ENCODE measurements at places on chromosomes 1 and 21. TPM values are rescaled to one million over a fixed set of nuclear protein-coding genes. Genes with fewer than 3 reads are reported as not detected.

GRCh38 chr1:207495801-207496792 lies at the start of gene CR1:
Gene CR1 (plus strand): TSS chr1:207496157. CDS start chr1:207496268, 111 bp downstream.
- DNase-seq, result peak; percentile 72
- peak within 1 kb of the TSS; percentile 54 for H3K4me3 ChIP-seq
- H3K36me3 ChIP-seq, result no peaks in the 10 kb centered on the region
- H3K4me1 ChIP-seq, result no peaks in the 10 kb centered on the region

DNA sequence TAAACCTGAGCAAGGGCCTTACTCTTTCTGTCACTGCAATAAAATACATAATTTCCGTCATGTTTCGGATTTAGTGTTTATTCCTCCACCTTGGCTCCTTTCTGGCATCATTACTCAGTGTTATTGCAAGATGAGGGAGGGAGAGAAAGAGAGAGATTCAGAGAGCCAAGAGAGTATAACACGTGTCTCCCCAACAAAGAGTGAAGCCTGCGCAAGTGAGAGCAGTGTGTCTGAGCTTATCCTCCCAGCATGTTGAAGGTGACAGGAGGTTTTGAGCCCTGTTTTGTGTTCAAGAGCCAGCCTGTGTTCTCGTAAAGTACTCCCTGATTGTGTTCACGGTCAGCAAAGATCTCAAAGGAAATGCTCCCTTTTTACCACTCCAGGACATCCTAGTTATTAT lies 6.3 kb downstream of the RUNX1 start:
- no peak for DNase-seq
- no peak overlapping the region for H3K4me3 ChIP-seq
- peaks cover 54% of the 10 kb centered on the region for H3K4me1 ChIP-seq
- H3K27me3 ChIP-seq, result no peaks in the 10 kb centered on the region
- H3K36me3 ChIP-seq, result no peaks in the 10 kb centered on the region

DNA sequence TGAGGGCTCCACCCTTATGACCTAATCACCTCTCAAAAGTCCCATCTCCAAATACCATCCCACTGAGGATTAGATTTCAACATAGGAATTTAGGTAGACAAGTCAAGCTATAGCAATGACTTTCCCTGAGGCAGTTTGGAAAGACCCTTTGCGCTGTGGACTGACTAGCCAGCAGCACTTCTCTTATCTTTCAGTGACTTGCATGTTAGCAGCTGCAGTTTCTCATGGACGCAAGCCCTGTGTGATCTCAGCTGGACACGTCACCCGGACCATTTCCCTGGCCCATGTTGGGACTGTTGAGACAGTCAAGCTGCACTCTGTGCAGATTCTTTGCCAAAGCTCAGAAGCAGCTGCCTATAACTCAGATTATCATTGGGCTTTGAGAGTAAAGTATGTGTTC lies 408.1 kb upstream of the USP24 start:
- no peak overlapping the region for H3K4me3 ChIP-seq
- no peaks in the 10 kb centered on the region for H3K27me3 ChIP-seq
- DNase-seq, result no peak
- no peaks in the 10 kb centered on the region for H3K36me3 ChIP-seq

DNA sequence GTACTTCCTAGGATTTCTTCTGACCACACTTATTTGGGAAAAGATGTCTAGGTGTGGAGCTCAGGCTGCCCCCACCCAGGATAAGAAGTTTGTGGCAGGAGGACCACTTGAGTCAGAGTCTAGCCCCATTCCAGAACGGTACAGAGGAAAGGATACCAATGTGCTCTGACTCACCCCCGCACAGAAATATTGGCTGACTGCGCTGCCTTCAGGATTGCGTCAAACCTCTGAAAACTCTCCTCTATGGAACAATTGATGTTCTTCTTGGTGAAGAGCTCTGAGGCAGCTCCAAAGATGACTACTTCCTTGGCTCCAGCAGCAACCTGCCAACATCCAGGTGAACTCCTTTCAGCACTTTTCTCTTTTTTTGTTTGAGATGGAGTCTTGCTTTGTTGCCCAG lies 11.2 kb downstream of the HMGCL start:
- H3K4me3 ChIP-seq, result no peak overlapping the region
- H3K36me3 ChIP-seq, result peaks cover 81% of the 10 kb centered on the region
- no peaks in the 10 kb centered on the region for H3K27me3 ChIP-seq

DNA sequence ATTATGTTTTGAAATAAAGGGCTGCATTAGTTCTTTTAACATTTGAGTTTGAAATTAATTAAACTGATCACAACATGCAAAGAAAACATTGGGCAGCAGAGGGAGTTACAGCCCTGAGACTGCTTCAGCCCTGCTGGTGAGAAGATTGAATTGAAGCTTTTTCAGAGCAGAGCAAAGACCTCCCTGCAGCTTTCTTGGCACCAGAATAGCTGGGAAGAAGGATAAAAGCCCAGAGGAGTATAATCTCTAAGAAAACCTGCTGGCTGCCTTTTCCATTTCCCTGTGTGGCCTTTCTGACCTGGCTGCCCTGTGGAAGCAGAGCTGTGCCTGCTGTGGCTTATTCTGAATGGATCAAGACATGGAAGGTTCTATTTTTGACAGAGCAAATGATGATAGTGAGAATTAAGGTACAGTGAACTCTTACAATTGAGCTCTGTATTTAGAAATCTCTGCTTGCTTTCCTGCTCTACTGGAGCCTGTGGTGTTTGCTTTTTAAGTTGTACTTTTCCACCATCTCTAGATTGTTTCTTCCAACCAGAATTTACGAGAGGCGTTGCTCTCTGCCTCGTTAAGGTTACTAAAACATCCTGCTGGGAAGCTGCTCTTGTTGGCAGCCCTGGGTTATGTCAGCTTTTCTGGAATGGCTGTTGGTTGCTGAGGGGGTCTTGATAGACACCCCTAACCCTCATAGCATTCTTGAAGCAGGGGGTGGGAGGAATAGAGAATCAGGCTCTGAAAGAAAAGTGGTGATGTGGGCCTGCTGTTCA lies 9.9 kb downstream of the SNRPE start:
- no peaks in the 10 kb centered on the region for H3K4me1 ChIP-seq
- H3K4me3 ChIP-seq, result no peak overlapping the region
- peaks cover 66% of the 10 kb centered on the region for H3K36me3 ChIP-seq
- H3K27me3 ChIP-seq, result no peaks in the 10 kb centered on the region
- DNase-seq, result no peak

DNA sequence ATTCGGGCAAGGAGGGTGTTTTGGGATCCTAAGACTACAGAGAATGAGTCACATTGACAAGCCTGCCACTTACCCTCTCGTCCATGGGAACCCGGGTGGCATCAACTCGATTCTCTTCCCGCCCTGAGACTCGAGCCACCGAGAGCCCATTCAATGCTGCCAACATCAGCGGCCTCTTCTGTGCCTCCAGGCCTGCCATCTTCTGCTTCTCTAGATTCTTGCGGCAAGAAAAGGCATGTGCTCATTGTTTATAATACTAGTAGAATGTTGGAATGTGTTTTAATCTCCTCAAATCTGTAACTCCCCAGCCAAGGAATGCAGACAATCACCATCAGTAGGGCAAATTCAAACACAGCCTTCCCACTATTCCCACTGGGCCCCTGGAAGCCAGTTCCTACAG lies 96.9 kb downstream of the SMYD2 start:
- peaks cover 20% of the 10 kb centered on the region for H3K36me3 ChIP-seq
- H3K4me1 ChIP-seq, result no peaks in the 10 kb centered on the region
- DNase-seq, result no peak
- no peaks in the 10 kb centered on the region for H3K27me3 ChIP-seq
- no peak overlapping the region for H3K27ac ChIP-seq

- H3K4me3 ChIP-seq, result no peak overlapping the region
- no peak overlapping the region for H3K27ac ChIP-seq
- H3K4me1 ChIP-seq, result no peaks in the 10 kb centered on the region
- H3K27me3 ChIP-seq, result no peaks in the 10 kb centered on the region
- no peak for DNase-seq
These were observed 14.4 kb downstream of the CLDN14 start for GRCh38 chr21:36465478-36465877.

DNA sequence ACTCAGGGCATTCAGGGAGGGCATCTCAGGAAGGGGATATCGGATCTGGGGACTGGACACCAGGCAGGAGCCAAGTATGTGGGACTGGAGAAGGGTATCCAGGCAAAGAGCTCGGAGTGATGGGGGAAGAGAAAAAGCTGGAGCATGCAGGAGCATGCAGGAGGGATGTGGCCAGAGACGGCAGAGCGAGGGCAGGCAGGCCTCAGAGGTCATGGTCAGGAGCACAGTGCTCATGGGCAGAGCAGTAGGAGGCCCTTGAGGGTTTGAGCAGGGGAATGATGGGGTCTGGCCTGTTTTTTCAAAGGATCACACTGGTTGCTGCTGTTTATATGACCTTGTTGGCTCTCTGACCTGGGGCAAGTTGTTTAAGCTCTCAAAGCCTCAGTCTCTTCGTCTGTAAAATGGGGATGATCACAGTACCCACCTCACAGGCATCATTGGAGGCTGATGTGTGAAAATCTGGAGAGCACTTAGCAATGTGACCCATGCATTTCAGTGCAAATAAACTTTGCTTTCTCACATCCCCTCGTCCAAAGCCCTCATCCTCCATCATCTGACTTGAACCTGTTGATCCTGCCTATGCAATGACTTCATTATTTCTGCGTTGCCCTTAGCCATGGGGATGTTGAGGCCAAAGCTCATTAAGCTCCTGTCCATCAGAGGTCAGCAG lies 273.1 kb downstream of the MATN1 start:
- no peaks in the 10 kb centered on the region for H3K4me1 ChIP-seq
- no peaks in the 10 kb centered on the region for H3K27me3 ChIP-seq
- no peaks in the 10 kb centered on the region for H3K36me3 ChIP-seq
- H3K4me3 ChIP-seq, result no peak overlapping the region
- H3K27ac ChIP-seq, result no peak overlapping the region
- DNase-seq, result no peak

DNA sequence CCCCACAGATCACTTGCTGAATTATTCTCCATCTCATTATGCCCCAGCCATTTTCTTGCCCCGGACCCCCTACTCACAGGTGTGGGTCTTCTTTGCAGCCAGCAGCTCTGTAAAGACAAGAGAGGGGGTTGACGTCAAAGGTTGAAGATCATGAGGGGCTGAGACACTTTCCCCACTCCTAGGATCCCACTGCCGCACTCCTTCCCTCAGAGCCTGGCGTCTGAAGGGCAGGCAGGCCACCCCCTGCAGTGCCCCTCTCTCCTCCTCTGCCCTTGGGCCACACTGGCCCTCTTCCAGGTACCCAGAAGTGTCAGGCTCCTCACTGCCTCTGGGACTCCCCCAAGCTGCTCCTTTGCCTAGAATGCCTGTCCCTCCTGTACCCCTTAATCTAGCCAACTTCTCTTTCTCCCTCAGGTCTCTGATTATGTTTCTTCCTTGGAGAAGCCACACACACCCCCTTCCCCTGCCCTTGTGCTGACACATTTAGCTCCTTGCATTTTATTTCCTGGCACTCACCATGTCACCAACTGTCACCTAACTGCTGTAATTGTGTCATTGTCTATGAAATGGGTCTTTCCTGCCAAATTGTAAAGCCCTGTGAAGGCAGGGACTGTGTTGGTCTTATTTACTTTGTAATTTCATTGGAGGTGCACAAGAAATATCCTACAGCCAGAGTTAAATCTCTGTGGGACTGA lies 2.1 kb downstream of the RORC start:
- no peak overlapping the region for H3K27ac ChIP-seq
- H3K36me3 ChIP-seq, result no peaks in the 10 kb centered on the region
- H3K4me1 ChIP-seq, result peaks cover 39% of the 10 kb centered on the region

DNA sequence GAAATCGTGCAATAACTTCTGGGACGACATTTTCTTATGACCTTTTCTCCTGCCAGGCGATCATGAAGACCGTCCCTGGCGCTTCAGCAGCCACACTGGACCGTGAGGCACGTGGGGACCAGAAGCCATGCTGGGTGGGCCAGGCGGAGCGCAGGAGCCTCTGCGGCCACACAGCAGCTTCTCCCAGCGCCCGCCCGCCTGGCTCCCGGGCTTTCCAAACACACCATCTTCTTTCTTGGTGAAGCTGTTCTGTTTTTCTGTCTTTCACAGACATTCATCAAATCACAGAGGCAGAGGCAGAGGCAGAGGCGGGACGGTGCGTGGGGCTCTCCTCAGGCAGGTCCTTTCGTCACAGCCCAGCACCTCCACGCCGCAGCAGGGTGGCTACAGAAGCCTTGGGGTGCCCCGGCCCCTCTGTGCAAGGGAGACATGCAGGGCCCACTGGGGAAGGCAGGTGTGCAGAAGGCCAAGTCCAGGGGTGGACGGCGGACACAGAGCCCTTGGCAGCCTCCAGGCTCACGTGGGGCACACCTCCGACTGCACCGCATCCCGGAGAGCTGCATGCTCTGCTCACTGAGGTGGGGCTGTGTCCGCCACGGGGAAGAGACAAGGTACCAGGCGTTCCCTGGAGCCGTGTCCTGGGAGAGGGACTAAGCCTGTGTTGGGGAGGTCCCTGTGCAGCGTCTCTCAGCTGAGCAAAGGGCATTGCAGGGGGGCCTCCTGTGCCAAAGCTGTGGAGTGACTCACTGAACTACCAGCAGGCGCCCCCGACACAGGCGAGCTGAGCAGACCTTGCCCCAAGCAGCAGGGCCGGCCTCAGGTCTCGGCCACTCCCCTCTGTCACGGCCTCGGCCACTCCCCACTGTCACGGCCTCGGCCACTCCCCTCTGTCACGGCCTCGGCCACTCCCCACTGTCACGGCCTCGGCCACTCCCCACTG lies 2.6 kb upstream of the TMEM240 start:
- DNase-seq, result no peak
- peaks cover 21% of the 10 kb centered on the region for H3K4me1 ChIP-seq
- peaks cover 43% of the 10 kb centered on the region for H3K36me3 ChIP-seq
- H3K4me3 ChIP-seq, result no peak overlapping the region

DNA sequence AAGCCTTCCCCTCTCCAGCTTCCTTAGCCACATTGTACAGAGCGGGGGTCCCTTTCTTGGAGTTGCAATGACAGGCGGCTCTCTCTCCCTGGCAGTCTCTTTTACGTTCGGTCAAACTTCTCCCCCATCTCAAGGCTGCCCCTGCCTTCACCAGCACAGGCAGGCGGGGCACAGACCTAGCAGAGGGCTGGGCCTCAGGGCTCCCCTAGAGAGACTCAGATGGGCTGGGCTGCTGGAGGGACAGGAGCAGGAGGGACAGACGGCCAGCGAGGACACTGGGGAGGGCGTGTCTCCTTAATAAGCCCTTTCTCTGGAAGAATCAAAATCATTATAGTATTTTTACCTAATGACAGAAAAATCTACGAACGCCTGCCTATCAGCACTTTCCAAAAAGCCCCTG lies 79.6 kb downstream of the CASZ1 start:
- no peak for DNase-seq
- H3K4me3 ChIP-seq, result peak overlapping the region; percentile 7
- peak overlapping the region; percentile 61 for H3K27ac ChIP-seq
- no peaks in the 10 kb centered on the region for H3K36me3 ChIP-seq
- no peaks in the 10 kb centered on the region for H3K27me3 ChIP-seq

DNA sequence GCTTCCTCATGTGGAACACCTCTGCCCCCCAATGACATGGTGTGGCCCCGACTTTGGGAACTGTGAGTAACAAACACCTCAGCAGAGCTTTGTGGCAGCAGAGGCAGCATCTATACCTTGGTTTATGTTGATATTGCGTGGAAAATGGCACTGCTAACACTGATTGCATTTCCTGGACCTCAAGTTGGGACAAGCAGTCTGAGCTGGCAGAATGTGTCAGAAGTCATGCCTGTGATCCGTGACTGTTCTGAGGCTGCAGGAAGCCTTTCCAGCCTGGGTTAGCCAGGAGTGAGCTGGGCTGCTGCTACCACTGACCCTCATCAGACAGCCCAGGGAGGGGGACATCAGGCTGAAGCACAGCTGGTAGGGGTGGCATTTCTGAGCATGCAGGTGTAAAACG lies 268.5 kb downstream of the KCNJ6 start:
- no peak for DNase-seq
- no peaks in the 10 kb centered on the region for H3K27me3 ChIP-seq
- H3K36me3 ChIP-seq, result no peaks in the 10 kb centered on the region
- no peak overlapping the region for H3K27ac ChIP-seq
- H3K4me3 ChIP-seq, result no peak overlapping the region

- DNase-seq, result no peak
- no peak overlapping the region for H3K27ac ChIP-seq
- no peaks in the 10 kb centered on the region for H3K4me1 ChIP-seq
- H3K36me3 ChIP-seq, result no peaks in the 10 kb centered on the region
- no peak overlapping the region for H3K4me3 ChIP-seq
These were observed 36.7 kb upstream of the COP1 start for GRCh38 chr1:176243746-176244145.

Gene LCE6A
- total RNA-seq, result not detected

All from lower lobe of right lung (tissue), 2 donors.